Epithelial cell of prostate (primary cell): ENCODE measurements at places on chromosomes 13 and 19.

DNA sequence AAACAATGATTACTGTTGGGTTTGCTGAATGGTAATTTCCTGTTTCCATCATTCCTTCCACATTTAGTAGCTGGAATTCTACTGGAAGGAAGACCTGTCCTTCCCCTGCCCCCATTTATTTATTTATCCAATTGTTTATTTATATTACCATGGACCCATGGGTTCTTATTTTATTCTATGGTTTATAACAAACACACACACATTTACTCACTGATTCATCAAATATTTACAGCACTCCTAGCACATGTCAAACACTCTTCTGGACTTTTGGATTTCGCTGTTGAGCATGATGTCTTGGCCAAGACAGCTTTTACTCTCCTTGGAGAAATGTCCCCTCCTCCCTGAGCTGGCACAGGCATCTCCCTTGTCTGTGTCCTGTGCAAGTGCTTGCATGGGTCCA, 227.8 kb upstream of the MAB21L1 start:
- no peak for DNase-seq

GRCh38 chr19:870963-871401, 11.5 kb downstream of the CFD start:
- no peak for DNase-seq

DNA sequence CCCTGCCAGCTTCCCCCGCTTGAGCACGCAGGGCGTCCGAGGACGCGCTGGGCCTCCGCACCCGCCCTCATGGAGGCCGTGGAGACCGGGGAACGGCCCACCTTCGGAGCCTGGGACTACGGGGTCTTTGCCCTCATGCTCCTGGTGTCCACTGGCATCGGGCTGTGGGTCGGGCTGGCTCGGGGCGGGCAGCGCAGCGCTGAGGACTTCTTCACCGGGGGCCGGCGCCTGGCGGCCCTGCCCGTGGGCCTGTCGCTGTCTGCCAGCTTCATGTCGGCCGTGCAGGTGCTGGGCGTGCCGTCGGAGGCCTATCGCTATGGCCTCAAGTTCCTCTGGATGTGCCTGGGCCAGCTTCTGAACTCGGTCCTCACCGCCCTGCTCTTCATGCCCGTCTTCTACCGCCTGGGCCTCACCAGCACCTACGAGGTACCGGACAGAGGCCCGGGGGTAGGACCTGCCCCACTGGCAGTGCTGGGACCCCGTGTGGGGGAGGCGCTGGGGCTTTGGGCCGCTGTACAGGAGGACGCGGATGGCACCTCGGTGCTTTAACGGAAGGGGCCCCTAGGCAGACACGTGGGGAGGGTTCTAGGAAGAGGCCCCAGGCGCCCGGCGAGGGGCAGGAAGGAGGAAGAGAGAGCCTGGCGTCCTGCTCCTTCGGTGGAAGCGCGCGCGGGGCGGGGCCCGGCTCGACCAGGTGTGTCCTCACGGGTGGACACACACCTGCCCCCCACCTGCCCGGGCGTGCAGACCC, 681 bp downstream of the SLC5A5 start:
- DNase-seq, result no peak

DNA sequence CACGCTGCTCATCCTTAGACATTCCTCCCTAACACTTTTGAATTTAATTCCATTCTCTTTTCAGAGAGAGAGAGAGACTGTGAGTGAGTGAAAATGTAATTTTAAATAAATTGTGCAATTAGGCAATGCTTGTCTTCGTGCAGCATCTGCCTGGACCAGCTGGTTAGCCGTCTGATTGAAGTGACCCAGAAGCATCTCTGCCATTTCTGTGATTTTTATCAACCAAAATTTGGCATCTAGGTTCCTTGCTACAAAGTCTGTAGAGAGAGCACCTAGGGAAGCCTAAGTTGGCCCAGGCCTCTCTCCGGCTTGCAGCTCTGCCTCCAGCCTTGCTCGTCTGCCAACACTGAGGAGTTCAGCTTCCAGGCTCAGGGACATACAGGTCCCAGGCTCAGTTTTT, 138.6 kb upstream of the GPR12 start:
- no peak for DNase-seq

DNA sequence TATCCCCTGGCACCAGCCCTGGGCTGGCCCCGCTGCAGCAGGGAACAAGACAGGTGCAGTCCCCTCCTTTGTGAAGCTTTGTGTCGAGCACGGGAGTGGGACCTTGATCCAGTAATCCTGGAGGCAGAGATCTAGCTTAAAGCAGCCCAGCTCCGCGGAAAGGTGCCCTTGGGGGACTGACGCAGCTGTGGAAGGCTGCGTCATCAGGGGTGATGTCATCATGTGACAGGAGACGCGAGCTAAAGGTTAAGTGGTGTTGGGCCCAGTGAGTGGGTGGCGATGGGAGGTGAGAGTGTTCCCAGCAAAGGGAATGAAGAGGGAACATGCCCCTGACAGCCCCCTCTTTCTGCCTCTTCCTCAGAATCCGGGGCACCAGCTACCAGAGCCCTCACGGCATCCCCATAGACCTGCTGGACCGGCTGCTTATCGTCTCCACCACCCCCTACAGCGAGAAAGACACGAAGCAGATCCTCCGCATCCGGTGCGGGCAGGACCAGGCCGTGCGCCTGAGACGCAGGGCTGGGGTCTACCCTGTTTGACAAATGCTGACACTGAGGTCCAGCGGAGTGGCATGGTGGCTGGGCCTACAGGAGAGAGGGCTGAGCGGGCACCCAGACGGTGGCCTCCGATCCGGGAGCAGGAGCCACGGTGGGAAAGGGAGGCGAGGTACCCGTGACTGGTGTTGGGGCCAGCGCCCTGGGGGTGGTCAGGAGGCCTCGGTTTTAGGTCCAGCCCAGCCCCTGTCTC, 2.6 kb downstream of the LHB start:
- DNase-seq, result no peak

DNA sequence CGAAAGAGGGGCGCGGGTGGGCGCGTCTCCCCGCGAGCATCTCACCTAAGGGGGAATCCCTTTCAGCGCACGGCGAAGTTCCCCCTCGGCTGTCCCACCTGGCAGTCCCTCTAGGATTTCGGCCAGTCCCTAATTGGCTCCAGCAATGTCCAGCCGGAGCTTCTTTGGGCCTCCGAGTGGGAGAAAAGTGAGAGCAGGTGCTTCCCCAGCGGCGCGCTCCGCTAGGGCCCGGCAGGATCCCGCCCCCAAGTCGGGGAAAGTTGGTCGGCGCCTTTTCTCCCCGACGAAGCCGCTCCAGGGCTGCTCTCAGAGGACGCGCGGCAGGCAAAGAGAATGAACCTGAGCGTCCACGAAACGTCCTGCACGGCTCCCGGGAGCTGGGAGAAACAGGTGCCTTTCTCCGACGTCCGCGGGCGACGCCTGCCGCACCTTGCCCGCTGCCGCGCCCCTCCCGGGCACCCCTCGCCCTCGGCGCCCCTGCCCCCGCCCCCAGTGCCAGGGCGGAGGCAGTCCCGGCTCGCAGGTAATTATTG, 366 bp upstream of the KL start:
- DNase-seq, result no peak
